ENCODE measurements at places on chromosomes 16 and 17. TPM values are rescaled to one million over a fixed set of nuclear protein-coding genes. Genes with fewer than 3 reads are reported as not detected.

Gene TXNDC11
- total RNA-seq = 30.7 TPM

Gene CBFA2T3
- total RNA-seq = not detected

Gene KRT39
- 0.33 TPM for total RNA-seq

Gene LLGL2
- total RNA-seq = 22.3 TPM

Gene GLG1
- total RNA-seq = 150 TPM

Gene CLEC18A
- total RNA-seq = 0.45 TPM

Gene LPO
- total RNA-seq = not detected

Gene MON1B
- total RNA-seq = 58.1 TPM

Gene SECTM1
- total RNA-seq = 2.7 TPM

Gene ALOX15
- not detected for total RNA-seq

Gene RGS11
- total RNA-seq = 0.49 TPM

Gene SLC16A6
- total RNA-seq = 0.08 TPM

Gene APOBR
- total RNA-seq = under 0.01 TPM

Gene TPSAB1
- not detected for total RNA-seq

Gene CDRT4
- 2.3 TPM for total RNA-seq

Gene DHRS11
- total RNA-seq = 12.2 TPM

Gene P2RX1
- not detected for total RNA-seq

Gene CLEC3A
- total RNA-seq = not detected

Gene CDT1
- total RNA-seq = 22.0 TPM

Gene FAM20A
- total RNA-seq = not detected

Gene PYY
- not detected for total RNA-seq

Gene VKORC1
- total RNA-seq = 65.0 TPM

Gene GAS7
- total RNA-seq = not detected

Gene NGFR
- 25.5 TPM for total RNA-seq

Gene HBA2
- not detected for total RNA-seq

Gene KRTAP16-1
- total RNA-seq = not detected

Gene KRT31
- total RNA-seq = not detected

Gene SLC52A1
- 0.52 TPM for total RNA-seq

Gene GNG13
- total RNA-seq = not detected

Gene SCNN1B
- 3.0 TPM for total RNA-seq

Gene CLEC18B
- 0.61 TPM for total RNA-seq

Gene SLC5A10
- not detected for total RNA-seq

Gene ZFPM1
- 14.1 TPM for total RNA-seq

Gene C17orf107
- 4.4 TPM for total RNA-seq

Gene G6PC1
- total RNA-seq = not detected

Gene OR1F1
- 0.35 TPM for total RNA-seq

Gene PRSS27
- 1.5 TPM for total RNA-seq

Gene ASPHD1
- 1.5 TPM for total RNA-seq

Gene KRTAP4-6
- not detected for total RNA-seq

Gene OR1A1
- not detected for total RNA-seq

Gene SDR42E2
- total RNA-seq = not detected

Gene CTF1
- total RNA-seq = 2.8 TPM

Gene CCT6B
- total RNA-seq = 3.0 TPM

Gene LRRC75A
- 0.16 TPM for total RNA-seq

Gene CHST6
- total RNA-seq = 2.4 TPM

Gene MEIOB
- total RNA-seq = 0.17 TPM

Gene C16orf54
- not detected for total RNA-seq

Gene PLK1
- 2.0 TPM for total RNA-seq

Gene AIPL1
- total RNA-seq = not detected

Gene GPS2
- total RNA-seq = 38.5 TPM

Gene BAIAP3
- total RNA-seq = 1.0 TPM

Gene RAMP2
- total RNA-seq = not detected

Gene TOX3
- total RNA-seq = under 0.01 TPM

Gene TPSG1
- not detected for total RNA-seq

All from mammary epithelial cell (primary cell).